Putamen (tissue), 1 donor: ENCODE measurements at places on chromosomes 7 and 10.

DNA sequence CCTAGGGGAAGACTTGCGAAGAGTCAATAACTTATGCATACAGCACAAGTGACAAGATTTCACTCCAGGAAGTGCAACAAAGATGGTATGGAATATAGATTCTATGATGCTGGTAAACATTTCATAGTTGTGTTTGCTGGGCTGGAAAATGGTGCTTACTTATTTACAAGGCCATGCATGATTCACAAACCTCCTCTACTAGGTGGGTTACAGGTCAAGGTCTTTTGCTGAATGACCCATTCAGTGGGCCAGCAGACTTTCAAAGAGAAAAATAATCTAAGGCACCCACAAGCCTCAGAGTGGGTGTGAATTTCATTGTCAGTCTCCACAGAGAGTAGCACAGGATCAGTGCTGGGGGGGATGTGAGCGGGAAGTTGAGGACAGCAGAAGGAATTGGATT is 378.5 kb downstream of the PLXNA4 start:
- no peak for DNase-seq

- DNase-seq, result no peak
Observed at GRCh38 chr7:127890726-127891125, 140.5 kb downstream of the LRRC4 start.

DNA sequence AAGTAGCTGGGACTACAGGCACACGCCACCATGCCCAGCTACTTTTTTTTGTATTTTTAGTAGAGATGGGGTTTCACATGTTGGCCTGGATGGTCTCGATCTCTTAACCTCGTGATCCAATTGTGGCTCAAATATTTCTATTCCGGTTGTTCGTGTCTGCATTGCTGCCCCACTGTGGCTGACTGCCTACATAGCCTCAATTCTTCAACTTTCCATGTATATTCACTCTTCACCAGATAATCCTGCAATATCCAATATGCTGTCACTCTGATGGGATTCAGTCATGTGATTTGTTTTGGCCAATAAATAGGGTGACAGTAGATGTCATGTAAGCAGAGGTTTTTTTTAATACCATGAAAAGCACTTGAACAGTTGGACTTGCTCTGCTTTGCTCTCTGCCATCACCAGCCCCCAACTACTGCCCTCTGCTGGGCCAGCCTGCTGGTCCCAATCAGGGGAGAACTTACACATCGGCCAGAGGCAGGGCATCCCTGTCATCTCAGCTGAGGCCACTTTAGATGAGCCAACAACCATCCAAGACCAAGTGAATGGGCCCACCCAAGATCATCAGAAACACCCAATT is 56.7 kb downstream of the NSUN6 start:
- DNase-seq, result no peak

- DNase-seq, result no peak
Observed at GRCh38 chr7:98418636-98419315, 17.9 kb upstream of the BAIAP2L1 start.

GRCh38 chr7:98922392-98923187 is 44.3 kb downstream of the TRRAP start:
- DNase-seq, result peak; percentile 31

DNA sequence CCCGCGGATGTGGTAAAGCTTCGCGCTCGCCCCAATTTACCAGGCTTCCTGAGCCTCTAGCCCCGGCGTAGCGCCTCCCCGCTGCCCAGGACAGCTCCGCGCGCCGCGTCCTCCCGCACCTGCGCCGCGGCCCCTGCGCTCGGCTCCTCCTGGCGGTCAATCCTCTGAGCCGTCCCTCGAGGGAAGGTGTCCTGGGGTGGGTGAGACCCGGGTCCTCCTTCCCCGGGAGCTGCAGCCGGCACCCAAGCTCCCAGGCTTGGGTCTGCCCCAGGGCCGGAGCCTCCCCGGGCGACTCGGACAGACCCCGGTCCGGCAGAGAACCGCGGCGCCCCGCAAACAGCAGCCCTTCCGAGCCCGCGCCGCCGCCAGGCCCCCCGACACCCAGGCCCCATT is 512 bp downstream of the OSBPL3 start:
- DNase-seq, result no peak

- DNase-seq, result no peak
Observed at GRCh38 chr10:44378626-44379025, 6.3 kb downstream of the CXCL12 start.

DNA sequence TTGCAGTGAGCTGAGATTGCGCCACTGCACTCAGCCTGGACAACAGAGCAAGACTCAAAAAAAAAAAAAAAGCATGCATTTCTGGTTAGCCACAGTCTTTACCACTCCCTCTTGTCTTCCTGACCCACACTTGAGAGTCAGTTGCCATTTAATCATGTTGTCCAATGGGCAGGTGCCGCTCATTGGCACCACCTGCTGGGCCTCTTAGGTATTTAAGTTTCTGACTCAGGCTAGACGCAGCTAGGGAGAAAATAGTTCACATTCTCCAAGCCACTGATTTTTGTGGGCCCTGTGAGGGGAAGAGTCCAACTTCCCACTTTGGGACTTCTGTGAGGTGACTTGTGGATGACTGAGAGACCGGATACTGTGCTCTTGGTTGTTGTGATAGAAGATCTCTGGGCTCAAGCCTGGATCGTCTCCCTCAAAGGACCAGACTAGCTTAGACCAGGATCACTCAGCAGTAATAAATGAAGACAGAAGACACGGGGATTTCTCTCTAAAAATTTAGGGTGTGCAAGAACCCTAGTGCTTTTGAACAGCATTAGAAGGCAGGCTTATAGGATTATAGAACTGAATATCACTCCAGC is 26.8 kb upstream of the SORCS3 start:
- DNase-seq, result no peak

DNA sequence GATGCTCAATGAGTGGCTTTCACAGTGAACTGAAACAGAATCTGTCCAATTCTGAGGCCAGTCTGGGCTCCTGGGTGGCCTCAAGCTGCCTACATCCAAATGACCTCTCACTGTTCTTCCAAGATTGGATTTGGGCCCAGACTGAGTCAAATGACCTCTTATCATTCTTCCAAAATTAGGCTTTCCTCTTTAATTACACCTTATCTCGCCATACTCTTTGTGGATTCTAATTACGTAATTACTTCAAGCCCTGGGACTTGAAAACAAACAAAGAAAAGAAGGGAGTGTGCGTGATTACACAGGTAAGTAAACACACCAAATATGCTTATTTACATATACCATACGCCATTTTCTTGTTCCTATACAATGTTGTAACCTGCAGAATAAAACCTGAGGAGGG is 18.8 kb downstream of the SORBS1 start:
- no peak for DNase-seq

- no peak for DNase-seq
Observed at GRCh38 chr10:72503241-72503640, 122.6 kb downstream of the MICU1 start.

DNA sequence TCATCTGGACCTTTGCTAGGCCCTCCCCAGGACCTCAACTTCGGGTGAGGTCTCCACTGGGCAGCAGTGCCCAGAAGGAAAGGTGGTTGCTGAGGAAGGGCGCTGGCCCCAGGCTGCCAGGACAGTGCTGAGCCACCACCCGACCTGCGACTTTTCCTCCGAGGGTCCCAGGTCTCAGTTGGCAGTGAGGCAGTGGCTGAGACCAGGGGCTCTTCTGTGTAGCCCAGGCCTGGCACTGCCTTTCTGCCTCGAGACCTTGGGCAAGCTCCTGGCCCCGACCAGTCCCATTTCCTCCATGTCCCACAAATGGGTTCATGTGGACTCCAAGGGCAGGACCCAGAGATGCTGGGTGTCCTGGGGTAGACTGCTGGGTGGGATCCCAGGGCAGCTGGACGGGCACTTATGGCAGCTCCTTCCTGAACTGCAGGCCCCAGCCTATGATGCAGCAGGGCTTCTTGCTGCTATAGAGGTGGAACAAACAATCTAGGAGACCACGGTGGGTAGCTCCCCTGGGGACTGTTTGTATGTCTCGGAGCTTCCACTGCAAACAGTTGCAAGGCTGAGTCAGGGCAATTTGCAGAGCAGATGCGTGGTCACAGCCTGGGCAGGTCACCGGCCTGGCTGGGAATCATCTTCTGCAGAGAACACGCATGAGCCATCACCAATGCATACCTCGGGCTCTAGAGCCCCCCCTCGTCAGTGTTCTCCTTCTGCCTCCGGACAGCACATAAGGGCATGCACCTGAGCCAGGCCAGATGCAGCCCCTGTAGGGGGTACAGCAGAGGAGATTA is 17.9 kb upstream of the LRRC18 start:
- DNase-seq, result no peak

DNA sequence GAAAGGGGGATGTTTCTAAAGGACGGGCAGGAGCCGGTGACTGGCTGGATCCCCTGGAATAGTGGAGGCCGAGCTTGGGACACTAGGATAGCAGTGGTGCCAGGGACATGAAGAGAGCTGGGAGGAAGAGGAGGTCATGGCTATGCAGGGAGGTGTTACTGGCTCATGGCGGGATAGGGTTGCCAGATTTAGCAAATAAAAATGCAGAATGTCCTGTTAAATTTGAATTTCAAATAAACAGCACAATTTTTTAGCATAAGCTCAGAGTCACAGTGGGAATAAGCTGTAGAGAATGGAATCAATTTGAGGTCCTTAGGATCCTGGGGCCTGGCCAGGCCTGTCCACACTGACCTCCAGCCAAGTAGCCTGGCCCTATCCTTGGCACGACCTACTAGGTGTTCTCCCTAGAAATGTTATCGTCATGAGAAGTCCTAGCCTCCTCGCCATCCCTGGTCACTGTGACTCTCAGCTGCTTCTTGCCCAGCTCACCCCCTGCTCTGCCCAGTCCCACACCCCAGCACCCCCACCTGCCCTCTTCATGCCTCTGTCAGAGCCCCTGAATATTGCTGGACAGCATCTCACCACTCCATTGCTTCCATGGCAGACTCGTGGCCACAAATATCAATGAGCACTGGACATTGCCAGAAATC is 7.6 kb upstream of the KCP start:
- no peak for DNase-seq

- no peak for DNase-seq
Observed at GRCh38 chr7:80243425-80243824, 108.8 kb downstream of the GNAI1 start.

DNA sequence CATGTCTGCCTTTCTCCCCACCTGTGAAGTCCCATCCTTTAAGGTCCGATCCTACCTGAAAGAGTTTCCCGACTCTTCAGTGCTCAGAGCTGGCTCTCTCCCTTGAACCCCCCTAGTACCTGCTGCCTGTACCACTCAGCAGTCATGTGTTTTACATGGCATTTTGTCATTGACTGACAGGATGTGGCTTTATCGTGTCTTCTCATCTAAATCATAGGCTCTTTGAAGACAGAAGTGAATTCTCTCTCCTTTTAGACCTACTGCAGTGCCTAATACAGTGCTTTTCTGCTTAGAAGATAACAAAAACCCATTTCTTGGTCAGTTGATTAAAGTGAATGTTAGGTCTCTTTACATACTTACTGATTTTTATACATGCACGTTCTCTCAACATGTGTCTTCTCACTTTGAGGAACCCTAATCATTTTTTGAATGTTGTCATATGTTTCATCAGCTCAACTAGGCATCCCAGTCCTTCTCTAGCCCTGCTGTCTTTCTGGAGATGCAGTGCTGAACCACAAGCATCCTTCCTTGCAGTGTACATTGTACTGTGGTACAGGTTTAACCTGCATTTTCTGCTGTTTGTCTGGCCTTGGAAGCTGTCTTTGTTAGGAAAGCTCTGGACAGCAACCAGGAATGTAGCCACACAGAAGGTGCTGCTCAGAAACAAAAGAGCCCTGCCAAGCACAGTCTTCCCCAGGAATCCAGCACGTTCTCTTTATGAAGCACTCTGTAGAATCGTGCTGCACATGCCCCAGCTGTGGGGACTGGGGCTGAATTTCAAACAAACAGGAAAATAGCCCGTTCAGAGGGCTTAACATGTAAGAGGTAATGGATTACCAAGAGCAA is 28.1 kb upstream of the LRRC4 start:
- DNase-seq, result no peak

DNA sequence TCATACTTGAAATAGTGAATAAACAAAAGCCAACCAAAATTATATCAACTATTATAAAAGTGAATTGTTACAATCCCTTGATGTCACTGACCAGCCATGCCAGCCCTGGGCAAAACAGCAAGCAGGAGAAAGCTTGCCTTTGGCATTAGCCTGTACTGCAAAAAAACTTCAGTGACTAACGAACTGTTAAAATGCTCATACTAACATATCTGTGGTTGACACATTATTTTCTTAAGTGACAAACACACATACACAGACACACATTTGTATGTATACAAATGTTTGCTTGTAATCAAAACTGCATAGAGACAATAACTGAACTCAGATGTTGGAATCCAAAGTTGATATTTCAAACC is 29.5 kb downstream of the CHCHD3 start:
- no peak for DNase-seq

DNA sequence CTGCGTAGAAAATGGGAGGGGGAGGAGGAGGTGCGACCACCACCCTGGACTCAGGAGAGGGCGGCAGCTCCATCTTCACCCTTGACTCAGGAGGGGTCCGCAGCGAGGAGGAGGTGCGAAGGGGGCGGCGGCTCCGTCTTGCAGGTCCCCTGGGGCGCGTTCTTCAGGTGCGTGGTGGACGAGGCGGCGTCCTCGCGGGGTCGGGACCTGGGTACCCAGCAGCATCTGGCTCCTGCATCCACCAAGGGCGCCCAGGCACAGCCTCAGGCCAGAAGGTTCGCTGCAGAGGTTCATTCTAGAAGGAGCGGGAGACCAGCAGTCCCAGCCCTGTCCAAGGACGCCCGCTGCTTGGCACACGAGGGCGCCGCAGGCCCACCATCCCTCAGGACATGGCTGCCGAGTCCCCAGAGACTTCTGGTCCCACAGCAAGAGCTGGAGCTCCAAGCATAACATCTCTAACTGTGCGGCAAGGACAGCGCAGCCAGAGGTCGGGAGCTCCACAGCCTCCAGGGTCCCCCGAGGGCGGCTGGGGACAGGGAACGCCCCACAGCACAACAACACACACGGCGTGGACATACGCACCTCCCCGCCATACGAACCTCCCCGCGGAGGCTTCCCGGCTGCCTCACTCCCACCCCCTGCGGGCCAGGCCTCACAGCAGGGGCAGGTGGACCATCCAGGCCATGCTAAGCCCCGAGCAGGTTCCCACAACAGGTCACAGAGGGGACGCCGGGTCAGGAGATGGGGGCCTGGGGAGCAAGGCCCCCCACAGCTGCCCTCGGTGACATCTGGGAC is 16.8 kb upstream of the DPYSL4 start:
- DNase-seq, result no peak

- no peak for DNase-seq
Observed at GRCh38 chr10:24862589-24862988, 89.8 kb downstream of the PRTFDC1 start.

GRCh38 chr7:158246272-158246959 is 341.2 kb downstream of the PTPRN2 start:
- no peak for DNase-seq

GRCh38 chr10:50593523-50594376 is 30.0 kb downstream of the SGMS1 start:
- DNase-seq, result no peak
